Smooth muscle cell of the brain vasculature (primary cell): ENCODE measurements at places on chromosomes 6 and 20.

DNA sequence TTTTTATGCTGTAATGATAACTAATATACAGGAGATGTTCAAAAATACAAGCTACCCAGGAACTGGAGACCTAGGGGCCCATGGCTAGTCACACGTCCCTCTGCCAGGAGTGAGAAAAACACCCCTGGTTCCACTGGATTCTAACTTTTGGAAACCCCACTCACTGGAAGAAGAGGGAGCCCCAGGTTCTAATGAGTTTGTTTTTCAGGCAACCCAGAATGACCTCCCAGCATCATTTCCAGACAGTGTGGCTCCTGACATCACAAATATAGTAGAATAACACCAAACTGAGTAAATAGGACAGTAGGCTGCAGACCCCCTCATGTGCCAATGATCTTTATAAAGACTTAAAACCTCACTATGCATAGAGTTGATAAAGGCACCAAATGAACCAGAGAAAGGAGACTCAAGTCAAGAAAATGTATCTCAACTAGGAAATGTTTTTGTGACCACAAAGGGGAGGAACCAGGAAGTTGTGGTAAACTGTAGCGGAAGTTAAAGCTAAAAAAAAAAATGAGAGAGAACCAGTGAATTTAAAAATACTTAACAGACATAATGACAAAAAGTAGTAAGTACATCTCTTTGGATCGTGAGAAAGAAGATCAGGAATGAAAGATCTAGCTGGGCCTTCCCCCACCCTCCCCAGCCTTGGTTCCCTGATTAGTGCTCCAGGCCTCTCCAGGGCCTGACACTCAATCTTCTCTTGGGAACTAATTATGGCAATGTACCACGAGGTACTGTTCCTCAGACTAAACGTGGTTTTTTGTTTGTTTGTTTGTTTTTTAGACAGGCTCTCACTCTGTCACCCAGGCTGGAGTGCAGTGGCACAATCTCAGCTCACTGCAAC lies 19.8 kb downstream of the HLA-E start:
- no peak for DNase-seq

- DNase-seq = no peak
Observed at GRCh38 chr6:44304282-44305199, 8.6 kb downstream of the AARS2 start.

DNA sequence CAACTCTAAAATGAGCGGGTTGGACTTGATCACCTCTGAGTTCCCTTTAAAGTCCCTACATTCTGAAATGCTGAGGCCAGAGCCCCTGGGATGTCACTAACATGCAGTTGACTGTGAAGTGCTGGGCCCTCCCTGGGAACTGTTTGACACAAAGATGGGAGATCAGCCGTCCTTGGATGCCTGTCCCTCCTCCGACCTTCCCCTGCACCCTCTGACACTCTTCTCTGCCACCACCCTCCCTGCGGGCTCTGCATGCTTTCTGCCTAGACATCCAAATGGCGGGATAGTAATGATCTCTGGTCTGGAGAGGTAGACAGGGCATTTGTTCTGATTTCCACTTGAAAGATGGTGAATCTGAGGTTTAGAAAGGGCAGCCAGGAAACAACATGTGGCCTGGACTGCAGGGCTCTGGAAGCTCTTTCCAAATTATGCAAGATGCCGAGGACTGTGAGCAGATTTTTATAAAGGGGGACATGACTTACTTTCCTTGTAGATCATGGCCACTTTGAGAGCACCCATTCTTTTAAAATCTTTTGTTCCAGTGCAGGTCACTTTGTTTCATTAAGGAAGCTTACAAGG lies 113.2 kb downstream of the ZDHHC14 start:
- no peak for DNase-seq

- no peak for DNase-seq
Observed at GRCh38 chr6:145736661-145737144, 1.4 kb upstream of the EPM2A start.

- no peak for DNase-seq
Observed at GRCh38 chr6:42294759-42295158, 77.1 kb upstream of the MRPS10 start.
